Activated T-helper 1 cell treated with anti-CD3 and anti-CD28 coated beads, Interleukin-2, amount 50 U/mL, for 16 hours (primary cell): ENCODE measurements at places on chromosomes 7 and 10.

- DNase-seq: no peak
Observed at GRCh38 chr7:1696671-1697498, 26.8 kb downstream of the ELFN1 start.

DNA sequence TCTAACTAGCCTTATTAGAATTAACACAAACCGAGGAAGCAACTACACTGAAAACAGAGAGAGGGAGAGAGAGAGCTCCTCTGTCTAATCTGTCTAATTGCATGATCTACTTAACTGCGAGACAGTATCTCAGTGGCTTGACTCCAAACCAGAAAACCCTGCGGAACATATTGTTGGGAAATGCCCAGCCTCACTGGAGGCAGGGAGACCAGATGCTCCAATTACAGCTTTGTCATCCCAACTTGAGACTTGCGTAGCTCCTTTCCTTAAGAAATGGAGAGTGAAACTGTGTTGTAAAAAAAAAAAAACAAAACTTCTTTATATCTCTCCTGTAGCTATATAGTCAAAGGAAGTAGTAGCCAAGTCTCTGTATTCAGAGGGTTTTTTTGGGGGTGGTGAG lies 52.0 kb upstream of the ZNRF2 start:
- no peak for DNase-seq

DNA sequence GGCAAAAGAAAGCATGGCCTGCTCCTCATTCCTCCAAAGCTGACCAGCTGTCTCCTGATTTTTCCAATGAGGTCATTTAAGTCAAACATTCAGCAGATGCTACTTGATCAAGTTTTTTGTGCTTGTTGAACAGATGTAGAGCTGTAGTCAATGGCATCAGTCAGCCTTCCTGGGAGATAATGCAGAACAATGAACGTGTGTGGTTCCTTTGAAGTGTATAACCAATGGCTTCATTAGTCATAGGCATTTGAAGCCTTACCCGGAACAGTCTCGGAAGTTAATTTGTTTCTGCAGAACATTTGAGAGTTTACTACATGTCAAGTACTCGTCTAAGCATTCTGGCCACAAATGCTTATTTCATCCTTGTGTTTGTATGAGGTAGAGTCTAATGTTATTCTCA lies 227.1 kb downstream of the ADRA2A start:
- no peak for DNase-seq

GRCh38 chr7:101200862-101201599 lies at the start of gene MOGAT3:
Gene MOGAT3, minus strand, starts transcription at chr7:101201036. Its CDS starts 182 bp downstream, at chr7:101200854.
- DNase-seq: no peak
